ENCODE measurements at places on chromosomes 1 and 21.
A peak's percentile ranks its signal among the peaks of the same experiment; 100 is the strongest.

GRCh38 chr1:153396461-153396860, 5.6 kb upstream of the S100A8 start:
- DNase-seq = no peak

- peak; percentile 55 for DNase-seq
Measured at GRCh38 chr1:10835822-10836421, 39.5 kb upstream of the CASZ1 start.

DNA sequence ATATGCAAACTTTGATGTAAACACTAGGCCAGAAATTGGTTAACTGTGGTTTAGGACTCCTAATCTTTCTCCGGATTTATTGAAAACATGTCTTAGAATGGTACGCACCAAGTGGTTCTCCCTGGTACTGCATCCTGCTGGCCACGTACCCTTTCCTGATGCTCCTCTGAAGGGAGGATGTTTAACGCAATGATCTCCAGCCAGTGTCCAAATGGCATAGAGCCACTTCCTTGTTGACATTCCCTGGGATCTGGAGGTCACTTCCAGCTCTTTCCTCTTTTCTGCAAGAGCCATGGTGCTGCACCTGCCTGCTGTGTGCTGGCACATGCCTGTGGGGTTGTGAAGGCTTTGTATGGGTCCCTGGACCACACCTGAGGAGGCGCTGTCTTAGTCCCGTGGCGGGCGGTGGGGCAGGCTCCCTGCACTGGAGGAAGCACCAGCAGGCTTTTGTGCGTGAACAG, 53.9 kb downstream of the GALNT2 start:
- peak; percentile 30 for DNase-seq

- no peak for DNase-seq
Measured at GRCh38 chr1:11720033-11720376, 15.9 kb upstream of the AGTRAP start.

DNA sequence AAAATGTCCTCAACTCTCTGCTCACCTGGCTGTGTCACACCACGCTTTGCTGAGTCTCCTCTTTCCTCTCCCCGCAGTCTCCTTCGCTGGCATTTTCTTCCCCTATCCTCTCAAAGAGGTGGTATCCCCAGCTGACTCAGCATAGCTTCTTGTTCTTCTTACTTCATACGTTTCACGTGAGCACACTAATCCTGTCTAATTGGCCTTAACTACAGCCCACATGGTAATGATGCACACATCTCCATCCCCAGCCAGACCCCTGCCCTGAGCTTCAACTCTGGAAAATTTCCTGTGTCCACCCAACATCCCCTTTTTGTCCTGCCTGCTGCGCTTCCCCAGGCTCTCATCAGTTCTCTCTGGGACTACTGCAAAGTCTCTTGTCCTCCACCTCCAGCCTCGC, 169.8 kb downstream of the TTLL7 start:
- no peak for DNase-seq

- DNase-seq = no peak
Measured at GRCh38 chr1:177043597-177043996, 120.9 kb downstream of the ASTN1 start.

DNA sequence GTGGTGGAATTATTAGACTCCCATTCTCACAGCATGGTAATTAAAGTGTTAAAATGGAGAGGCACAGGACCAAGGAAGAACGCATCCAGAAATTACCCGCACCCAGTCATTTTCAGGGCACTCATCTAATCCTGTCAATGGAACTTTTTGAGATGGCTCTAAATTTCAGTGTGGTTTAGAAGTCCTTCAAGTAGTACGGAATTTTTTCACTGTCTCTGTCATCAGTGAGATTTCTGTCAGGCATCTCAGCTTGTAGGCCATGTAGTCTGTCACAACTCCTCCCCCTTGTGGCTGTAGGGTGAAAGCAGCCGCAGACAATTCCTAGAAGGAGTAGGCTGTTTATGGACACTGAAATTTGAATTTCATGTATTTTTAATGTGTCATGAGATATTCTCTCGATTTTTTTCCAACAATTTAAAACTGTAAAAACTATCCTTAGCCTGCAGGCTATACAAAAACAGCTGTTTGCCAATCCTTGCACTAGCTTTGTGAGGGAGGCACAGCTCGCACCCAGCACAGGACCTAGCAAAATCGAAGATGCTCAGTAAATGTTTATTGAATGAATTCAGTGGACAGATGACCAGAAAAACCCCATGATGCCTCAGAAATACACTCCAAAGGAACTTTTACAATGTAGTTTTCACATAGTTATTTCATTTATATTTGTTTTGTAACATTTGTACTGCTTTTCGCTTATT, 6.6 kb upstream of the NUP133 start:
- peak; percentile 83 for DNase-seq

- no peak for DNase-seq
Measured at GRCh38 chr1:82879701-82880305, 1079.1 kb downstream of the ADGRL2 start.

DNA sequence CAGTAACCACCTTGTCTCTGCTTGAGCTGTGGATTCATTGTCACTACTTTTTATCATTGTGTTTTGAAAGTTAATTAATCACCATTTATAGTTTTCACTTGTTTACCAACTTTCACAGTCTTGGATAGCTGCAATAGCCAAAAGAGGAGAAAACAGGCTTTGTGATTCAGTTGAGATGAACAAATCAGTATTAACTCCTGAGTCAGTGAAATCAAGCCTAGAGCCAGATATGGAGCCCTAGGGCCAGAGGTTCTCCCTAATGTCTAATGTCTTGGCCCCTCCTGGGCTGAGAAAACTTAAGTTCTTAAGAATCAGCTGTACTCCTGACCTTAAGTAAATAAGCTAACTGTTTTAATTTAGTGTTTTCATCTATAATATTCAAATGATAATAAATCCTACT, 228.8 kb downstream of the DNM3 start:
- DNase-seq = no peak
